GM12865 (cell line): ENCODE measurements at places on chromosomes 6 and 20.
A peak's percentile ranks its signal among the peaks of the same experiment; 100 is the strongest.

- DNase-seq = no peak
These were observed 127.9 kb downstream of the DTNBP1 start for GRCh38 chr6:15534974-15535373.

GRCh38 chr6:167119670-167120582 is 3.0 kb upstream of the CCR6 start:
- DNase-seq = peak; percentile 69

DNA sequence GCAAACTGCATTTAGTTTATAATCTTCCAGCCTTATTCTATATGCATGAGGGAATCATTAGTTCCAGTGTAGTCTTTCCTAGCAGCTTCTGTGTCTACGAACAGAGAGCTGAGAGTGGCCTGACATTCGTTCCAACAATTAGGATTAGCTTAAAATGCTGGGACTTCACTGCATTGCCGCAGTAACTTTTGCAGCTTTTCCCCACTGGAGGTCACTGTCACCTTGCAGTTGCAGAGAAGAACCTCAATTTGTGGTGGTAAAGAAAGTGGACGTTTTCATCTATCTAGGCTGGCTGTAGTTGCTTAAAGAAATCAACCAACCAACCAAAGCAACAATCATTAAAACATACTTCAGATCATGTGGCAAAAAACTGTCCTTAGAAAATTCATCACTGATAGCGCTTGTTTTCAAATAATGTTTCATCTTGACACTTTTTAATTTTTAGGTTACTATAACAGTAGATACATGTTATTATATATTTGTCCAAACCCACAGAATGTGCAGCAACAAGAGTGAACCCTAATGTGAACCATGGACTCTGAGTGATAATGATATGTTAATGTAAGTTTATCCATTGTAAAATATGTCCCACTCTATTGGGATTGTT is 12.2 kb downstream of the MYLK4 start:
- DNase-seq = peak; percentile 64

GRCh38 chr20:62356589-62357186 is 10.4 kb downstream of the LAMA5 start:
- no peak for DNase-seq

GRCh38 chr6:139588076-139588639 is 213.7 kb upstream of the CITED2 start:
- no peak for DNase-seq

DNA sequence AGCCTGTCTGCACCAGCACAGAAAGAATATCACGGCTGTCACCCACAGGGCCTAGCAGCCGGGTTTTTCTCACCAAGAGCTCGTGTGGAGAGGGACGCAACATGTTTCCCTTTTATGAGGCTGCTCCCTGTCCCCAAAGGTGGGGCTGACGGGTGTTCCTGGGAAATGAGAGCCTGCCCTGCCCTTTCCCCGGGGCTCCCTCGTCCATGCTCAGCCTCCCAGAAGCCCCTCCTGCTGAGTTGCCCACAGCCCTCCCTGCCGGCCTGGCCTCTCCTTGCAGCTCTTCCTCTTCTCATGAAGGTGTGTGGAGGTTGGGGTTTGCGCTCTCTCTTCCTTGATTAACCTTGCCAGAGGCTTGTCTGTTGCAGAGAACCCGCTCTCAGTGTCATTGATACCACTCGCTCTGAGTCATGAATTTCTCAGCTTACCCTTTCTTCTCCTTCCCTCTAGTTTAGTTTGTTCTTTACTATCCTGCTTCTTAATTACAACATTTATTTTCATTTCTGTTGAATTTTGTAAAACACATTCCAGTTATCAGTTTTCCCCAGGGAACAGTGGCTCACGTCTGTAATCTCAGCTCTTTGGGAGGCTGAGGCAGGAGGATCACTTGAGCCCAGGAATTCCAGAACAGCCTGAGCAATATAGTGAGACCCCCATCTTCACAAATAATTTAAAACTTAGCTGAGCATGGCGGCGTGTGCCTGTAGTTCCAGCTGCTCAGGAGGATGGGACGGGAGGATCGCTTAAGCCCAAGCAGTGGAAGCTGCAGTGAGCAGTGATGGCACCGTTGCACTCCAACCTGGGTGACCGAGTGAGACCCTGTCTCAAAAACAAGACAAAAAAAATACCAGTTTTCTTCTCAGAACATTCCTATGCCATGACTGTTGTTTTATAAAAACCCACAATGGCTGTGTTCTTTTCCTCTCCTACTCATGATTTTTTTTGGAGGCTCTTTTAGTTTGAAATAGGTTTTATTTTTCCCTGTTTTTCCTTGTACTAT is 103.8 kb downstream of the TMEM242 start:
- DNase-seq = no peak

DNA sequence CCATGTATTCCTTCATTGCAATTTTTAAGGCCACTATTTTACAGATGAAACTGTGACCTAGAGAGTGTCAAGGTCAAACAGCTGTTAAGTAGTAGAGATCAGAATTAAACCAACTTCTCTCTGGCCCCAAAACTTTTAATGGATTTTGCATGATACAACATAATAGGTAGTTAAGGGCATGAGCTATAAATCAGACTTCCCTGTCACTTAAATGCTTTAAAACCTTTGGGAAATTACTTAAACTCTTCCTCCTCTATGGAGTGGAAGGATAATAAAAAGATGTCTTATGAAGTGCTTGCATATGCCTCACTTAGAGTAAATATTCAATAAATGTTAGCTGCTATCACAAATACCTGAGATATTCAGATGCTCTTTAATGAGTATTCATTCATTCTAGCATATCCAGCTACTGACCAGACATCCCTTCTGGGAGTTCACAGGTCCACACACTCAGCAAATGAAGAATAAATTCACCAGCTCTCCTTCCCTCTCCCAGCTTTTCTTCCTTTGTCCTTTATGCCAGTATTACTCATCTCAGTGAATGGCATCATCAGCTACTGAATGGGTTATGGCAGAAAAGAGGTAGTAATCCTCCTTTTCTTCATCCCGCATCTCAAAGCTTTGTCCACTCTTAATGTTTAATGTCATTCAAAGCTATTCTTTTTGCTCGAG is 36.2 kb downstream of the EYA4 start:
- no peak for DNase-seq

GRCh38 chr6:113921299-113921904 is 49.5 kb downstream of the HDAC2 start:
- DNase-seq = no peak

DNA sequence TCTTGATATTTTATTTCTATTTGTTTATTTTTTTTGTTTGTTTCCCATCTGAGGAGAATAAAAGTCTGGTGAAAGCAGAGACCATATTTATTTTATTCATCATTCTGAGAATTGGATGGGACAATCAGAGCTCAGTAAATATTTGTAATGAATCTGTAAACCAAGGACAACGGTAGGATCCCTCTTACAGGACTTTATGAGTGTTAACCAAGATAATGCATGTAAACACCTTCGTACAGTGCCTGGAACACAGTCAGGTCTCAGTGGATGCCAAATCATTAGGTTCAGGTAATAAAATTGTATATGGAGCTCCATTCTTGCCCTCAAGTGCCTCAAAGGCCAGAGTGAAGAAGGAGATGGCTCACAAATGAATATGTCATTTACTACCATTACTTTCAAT is 288.7 kb downstream of the PAX1 start:
- DNase-seq = no peak
